ENCODE measurements at places on chromosomes 5 and 9.

DNA sequence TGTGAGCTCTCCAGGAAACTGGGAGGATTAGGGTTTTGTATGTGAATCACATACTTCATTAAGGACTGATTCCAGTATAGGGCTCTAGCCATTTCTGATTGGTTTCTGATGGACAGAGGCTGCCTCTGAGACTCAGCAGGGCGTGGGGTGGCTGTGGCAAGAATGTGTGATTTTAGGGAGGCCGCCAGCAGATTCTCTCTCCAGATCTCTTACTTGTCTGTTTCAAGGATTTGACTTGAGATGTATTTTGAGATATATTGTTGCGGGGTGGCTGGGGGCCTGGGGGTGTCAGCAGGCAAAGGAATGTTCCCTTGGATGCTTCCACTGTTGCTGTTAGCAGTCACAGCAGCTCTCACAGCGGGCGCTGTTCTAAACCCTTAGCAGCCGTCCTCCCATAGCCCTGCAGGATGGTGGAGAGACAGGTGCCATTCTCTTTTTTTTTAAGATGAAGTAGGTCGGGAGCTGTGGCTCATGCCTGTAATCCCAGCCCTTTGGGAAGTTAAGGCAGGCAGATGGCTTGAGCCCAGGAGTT is 8.0 kb upstream of the HNRNPAB start:
- no peak for DNase-seq

GRCh38 chr5:114362977-114363761 is 1.3 kb downstream of the KCNN2 start:
- DNase-seq = no peak

- DNase-seq = no peak
Measured at GRCh38 chr5:78573318-78573717, 75.3 kb downstream of the LHFPL2 start.

GRCh38 chr9:137492464-137493363 is 33.6 kb upstream of the NSMF start:
- no peak for DNase-seq

GRCh38 chr5:91598216-91598615 is 215.1 kb upstream of the ARRDC3 start:
- DNase-seq = no peak

DNA sequence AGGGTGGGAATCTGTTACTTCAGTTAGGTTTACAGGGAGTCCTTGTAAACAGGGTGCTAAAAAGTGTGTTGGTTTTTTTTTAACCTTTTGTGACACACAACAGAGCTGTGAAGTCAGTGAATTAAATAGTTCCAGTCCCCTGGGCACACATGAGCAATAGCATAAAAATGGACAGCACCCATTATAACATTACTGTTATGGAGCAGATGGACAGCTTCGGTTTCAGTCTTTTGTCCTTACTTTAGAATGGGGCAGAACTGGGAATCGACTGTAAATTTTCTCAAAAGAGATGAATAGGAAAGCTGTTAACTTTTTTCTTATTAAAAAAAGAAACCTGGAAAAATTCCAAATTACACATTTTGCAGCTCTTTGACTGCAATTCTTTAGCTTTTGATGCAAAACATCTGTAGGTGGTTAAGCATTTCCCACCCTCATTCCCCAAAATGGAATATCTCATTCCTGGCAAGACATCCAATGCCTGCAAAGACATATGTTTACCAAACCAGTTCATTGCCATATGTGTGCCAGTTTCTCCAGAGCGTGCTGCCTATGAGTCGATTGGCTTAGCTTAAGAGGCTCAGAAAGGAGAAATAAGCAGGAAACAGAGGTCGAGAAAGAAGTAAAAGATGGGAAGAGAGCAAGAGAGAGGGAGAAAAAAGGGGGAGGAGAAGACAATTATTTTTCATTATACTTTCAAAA is 212.3 kb upstream of the TMEM161B start:
- DNase-seq = no peak

DNA sequence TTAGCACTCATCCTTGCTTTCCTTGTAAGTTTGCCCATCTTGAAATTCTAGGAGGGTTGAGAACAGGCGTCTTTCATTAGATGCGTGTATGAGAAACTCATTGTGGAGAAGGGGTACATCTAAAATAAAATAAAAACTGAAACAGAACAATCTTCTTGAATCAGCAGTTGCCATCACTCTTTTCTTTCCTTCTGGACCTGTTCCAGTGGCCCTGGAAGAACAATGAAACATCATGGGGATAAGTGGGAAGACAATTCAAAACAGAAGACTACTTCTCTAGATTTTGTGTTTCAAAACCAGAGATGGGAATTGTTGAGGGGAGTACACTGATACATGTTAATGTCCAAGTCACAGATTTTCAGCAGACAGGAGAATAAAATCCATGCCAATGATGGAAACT is 59.9 kb downstream of the SLC1A3 start:
- DNase-seq = no peak
